ENCODE measurements at places on chromosomes 3 and 15.
A peak's percentile ranks its signal among the peaks of the same experiment; 100 is the strongest.

- no peak for DNase-seq
Observed at GRCh38 chr15:68220489-68220888, 9.0 kb downstream of the CLN6 start.

GRCh38 chr3:75906555-75907112 is 121.3 kb upstream of the ZNF717 start:
- DNase-seq: no peak

GRCh38 chr3:176920766-176921160 is 276.5 kb downstream of the TBL1XR1 start:
- DNase-seq: no peak

GRCh38 chr3:127808197-127808596 is 14.1 kb downstream of the MGLL start:
- peak; percentile 44 for DNase-seq

DNA sequence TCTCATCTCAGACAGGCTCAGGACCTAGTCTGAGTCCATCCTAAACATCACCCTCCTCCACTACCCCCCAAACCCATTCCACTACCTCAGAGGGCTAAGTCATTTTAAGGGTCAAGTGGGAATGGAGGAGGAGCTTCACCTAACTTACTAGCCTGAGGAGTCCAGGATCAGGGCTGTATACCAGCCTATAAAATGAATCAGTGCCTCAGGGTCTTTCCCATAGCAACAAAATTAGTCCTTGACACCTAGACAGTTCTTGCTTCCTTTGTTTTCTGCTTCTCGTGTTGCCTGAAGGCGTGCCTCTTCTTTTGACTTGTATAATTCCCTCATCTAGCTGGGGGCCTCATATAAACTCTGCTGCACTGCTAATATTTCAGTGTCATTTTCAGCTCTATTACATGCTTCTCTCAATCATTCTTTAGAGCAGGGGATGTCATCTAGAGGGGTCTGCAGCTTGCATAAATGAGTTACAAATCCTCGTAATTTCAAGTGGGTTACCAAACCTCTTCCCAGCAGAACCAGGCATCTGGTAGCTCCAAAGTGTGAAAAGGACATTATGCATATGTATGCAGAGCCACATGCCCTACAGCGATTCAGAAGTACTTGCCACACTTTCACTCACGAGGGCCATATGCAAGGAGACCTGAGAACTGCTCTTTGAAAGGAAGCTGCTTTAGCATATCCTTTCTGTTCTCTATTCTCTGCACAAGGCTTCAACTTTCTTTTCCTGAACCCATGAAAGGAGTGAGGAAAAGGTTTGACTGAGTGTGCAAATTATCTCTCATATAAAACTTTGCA is 311.7 kb upstream of the SEMA6D start:
- DNase-seq: no peak

All from GM10248 (cell line).